ENCODE measurements at places on chromosomes 5 and 9.

GRCh38 chr5:136036293-136036911 is 7.6 kb downstream of the TGFBI start:
- DNase-seq = no peak

- no peak for DNase-seq
Measured at GRCh38 chr9:105055917-105056316, 128.0 kb upstream of the ABCA1 start.

DNA sequence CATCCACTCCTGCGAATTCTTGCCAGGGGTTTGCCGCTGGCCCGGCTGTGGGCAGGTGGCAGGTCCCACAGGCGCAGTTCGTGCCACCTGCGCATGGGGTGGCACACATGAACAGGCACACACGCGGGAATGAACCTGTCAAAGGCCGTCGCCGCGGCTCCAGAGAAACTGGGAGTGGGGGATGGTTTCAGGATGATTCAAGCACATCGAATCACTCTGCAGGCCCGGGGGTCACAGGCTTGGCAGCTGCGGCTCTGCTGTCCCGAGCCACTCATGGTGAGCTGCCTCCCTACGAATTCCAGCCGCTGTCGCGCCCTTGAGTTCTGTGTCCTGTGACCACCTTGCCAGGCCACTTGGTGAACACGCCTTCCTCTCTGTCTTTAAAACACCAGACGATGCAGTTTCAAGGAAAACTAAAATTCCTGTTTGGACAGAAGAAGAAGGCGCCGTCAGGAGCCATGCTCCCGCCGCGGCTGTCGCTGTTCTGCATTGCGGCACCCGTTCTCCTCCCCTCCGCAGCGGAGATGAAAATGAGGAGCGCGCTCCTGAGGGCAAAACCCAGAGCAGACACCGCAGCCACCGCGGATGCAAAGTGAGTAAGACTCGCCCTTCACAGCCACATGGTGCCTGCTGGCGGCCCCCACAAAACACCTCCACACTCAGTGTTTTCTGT is 15.4 kb upstream of the EXOC3 start:
- DNase-seq = no peak

GRCh38 chr5:164115420-164115819 is 610.0 kb downstream of the MAT2B start:
- no peak for DNase-seq

GRCh38 chr5:74028406-74028805 is 402.4 kb downstream of the ARHGEF28 start:
- no peak for DNase-seq

DNA sequence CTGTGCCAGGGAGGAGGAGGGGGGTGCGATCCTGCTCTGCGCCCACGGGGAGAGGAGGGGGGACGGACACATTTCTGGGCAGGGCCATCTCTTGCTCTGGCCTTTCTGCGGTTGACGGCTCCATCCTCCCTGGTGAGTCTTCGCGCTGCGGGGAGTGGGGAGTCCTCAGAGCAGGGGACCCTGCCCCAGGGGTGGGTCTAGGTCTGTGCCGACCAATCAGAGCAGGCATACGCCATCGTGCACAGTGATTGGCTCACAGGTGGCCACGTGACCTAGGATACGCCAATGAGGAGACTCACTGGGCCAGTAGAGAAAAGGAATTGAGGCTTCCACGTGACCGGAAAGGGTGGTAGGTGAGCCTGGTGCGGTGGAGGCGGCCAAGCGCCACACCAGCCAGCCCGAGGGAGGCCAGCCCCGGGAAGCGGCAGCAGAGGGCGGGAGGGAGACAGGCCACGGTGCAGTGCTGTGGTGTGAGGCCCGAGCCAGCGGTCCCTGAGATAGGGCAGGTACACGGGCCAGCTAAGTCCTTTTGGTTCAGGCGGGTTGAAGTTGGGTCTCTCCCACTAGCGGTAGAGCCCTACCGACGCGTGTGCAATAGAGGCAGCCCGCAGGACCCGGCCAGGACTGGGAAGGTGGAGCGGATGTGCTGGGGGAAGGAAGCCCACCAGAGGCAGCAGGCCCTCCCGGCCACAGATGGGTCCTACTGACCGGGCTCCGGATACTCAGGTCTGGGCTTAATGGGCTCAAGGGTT is 65.2 kb upstream of the RNF130 start:
- DNase-seq = no peak

DNA sequence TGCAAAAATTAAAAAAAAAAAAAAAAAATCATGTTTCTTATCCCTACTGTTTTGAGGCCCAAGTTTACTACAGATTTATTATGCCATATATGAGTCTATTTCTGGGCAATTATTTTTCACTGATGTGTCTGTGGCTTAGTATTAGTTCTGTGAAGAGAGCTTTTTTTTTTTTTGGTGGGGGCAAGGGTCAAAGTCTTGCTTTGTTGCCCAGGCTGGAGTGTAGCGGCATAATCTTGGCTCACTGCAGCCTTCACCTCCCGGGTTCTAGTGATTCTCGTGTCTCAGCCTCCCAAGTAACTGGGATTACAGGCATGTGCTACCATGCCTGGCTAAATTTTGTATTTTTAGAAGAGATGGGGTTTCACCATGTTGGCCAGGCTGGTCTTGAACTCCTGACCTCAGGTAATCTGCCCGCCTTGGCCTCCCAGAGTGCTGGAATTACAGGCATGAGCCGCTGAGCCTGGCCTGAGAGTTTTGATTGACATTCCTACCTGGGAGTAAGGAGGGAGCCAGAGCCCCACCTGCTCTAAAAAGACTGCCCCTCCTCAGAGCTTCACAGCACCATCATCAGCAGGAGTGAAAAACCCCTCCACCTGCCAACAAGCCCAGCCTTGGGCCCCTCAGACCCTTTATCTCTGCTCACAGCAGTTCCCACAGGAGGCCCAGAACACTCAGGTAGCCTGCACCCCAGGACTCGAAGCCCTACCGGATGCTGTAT is 36.1 kb upstream of the JADE2 start:
- DNase-seq = no peak

GRCh38 chr5:65866837-65867521 is 59.4 kb upstream of the ERBIN start:
- no peak for DNase-seq

GRCh38 chr9:105475302-105475701 is 27.5 kb downstream of the FSD1L start:
- DNase-seq = no peak

GRCh38 chr5:32753051-32753450 is 41.9 kb downstream of the NPR3 start:
- DNase-seq = no peak

DNA sequence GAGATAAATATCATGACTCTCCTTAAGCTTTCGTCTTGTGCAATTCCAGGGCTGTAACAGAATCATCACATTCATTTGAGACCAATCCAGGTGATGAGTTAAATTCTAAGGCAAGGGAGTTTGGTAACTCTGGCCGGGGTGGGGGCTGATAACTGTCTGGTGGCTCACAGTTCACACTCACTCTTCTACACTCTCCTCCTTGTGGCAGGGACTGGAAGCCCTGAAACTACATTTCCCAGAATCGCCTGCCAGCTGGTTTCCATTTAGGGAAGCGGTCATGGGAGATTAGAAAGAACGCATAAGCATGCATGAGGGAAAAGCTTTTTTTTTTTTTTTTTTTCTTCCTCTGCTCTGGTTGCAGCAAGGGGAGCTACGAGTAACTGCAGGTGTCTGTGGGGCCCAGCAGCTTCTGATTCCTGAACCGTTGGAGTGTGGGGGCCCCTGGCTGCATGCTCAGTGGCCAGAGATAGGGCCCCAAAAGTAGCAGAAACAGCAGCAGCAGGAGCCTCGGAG is 154.8 kb upstream of the TBC1D2 start:
- no peak for DNase-seq

All from activated B cell treated with CpG ODN at 0.5 μM for 24 hours (primary cell).